ENCODE measurements at places on chromosomes 5 and 9.

- peak; percentile 75 for DNase-seq
Measured at GRCh38 chr5:174532455-174533453, 191.6 kb upstream of the MSX2 start.

- DNase-seq = no peak
Measured at GRCh38 chr5:133930061-133930812, 38.2 kb downstream of the C5orf15 start.

- no peak for DNase-seq
Measured at GRCh38 chr5:149310947-149311658, 34.2 kb upstream of the GRPEL2 start.

- DNase-seq = no peak
Measured at GRCh38 chr5:90675222-90675621, 116.6 kb downstream of the ADGRV1 start.

DNA sequence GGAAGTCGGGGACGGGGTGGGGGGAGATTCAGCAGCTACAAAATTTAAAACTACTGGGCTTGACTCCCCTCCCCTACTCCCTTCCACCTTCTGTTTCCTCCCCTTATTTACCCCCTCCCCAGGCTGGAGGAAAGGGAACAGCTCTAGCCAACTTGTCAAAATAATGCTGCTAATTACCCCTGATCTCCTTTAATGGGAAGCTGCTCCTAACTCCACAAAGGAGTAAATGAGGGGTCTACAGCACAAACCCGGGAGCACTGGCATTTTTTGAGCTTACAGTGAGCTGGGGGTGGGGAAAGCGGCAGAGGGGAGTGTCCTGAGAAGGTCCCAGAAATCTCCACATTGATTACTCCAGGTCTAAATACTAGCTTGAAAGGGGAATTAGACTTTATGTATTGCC lies 3.1 kb downstream of the PTCH1 start:
- DNase-seq = no peak

GRCh38 chr9:77725046-77725694 lies 77.0 kb upstream of the GNA14 start:
- no peak for DNase-seq

GRCh38 chr9:89838621-89839020 lies 233.8 kb downstream of the GADD45G start:
- DNase-seq = no peak

GRCh38 chr5:111781200-111781599 lies 24.2 kb upstream of the NREP start:
- DNase-seq = no peak

DNA sequence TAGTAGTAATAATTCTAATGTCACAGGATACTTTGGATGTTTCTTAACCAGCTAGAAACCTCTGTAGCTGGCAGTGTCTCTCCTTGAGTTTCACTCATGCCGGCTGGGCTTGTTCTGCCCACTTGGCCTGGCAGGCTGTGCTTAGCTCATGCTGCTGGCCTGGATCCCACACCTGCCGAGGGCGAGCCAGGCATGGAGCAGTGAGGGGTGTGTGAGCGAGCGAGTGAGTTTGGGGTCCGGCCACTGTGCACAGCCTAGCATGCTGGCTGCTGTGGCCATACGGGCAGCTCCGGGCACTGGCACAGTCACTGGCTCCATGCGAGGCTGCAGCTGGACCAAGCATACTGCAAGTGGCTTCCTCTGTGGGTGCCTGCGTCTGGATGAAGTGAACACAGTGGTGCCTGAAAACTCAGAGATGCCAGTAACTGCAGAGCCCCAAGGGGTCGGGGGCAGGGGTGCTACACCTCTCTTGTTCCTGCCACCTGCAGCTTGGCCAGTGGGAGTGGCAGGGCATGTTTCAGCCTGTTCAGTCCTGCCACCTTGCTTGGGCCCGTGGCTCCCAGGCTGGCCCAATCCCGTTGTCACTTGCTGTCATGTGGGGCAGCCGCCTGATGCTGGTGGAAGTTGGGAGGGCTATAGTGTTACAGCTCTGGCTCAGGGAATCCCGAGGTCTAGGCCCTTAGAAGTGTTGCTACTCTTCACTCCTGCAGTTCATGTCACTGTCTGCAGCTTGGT lies 9.9 kb downstream of the FSD1L start:
- no peak for DNase-seq

GRCh38 chr9:120482424-120483186 lies 97.4 kb downstream of the CDK5RAP2 start:
- DNase-seq = no peak

DNA sequence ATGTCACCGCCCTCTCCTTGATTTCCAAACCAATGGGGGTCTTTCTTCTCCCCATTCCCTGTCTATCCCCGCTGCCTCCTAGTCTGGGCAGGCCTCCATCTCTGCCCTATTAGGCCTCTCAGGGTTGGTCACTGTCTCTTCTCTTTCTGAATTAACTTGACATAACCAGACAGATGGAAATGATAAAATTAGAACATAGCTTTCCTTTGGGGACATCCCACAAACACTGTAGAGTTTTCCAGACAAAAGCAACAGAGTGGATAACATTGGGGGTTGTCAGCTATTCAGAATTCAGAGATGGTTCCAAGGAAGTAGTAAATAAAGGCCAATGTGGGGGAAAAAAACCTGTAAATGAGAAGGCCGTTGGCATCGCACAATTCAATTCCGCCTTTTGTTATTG lies 24.7 kb downstream of the LHX6 start:
- no peak for DNase-seq

DNA sequence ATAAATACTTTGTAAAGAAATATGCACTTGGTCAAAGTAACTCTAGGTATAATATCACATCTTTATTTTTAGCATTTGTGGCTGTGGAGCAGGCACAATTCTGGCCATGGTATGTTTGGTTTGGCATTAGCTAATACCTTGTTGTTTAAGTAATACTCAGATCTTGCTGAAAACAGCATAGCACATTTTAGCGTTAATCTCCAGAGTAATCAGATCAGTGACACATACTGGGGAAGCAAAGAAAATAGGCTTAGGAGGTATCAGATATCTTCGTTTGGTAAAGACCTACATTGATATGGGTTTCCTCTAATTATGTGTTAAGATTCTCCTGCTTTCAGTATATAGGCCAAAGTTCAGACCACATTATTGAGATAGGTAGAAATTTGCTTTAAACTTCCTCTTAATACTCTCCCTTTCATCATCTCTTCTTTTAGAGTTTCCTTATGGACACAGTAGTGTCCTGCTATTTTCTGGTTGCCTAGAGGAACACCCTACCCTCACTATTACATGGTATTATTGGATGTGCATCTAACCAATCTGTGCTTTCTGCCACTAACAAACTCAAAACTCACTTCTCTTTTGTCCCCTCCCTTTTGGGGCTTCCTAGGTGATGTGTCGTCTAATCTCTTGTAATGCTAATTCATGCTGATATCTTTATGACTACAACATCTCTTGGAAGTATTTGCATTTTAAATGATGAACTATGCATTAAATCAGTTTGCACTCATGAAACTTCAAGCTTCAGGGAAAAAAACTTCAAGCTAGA lies 437.3 kb upstream of the ADAMTSL1 start:
- DNase-seq = no peak

DNA sequence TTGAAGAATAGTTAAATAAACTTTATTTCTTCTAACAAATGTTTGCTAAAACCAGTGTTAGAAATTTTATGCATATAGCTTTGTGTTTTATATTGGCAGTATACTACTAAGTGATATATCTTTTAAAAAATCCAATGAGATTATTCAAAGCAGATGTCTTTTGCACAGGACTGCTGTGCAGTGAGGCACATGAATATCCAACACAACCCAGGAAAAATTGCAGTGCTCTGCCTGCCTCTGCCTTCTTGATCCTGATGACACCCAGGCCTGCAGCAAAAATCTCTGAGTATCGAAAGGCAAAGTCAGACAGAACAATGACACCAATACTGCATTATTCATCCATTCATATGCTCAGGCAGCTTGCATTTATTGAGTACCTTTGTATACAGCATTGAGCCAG lies 1076.5 kb upstream of the ARRDC3 start:
- no peak for DNase-seq

DNA sequence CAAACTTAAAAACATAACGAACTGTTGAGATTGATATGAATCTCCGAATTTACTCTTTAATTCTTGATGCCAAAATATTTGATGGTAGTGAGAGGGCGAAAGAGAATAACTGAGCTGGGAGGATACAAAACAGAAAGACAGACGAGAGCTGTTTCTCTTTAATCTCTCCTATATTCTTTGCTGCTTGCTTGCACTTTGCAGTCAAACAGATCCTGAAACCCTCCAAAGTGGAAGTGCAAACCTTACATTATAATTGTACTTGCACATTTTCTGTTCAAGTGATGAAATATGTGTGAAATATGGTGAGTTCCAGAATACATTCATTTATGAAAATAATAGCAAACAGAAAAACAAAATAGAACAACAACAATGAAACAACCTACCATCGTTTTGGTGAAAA lies 63.8 kb downstream of the PAM start:
- no peak for DNase-seq

DNA sequence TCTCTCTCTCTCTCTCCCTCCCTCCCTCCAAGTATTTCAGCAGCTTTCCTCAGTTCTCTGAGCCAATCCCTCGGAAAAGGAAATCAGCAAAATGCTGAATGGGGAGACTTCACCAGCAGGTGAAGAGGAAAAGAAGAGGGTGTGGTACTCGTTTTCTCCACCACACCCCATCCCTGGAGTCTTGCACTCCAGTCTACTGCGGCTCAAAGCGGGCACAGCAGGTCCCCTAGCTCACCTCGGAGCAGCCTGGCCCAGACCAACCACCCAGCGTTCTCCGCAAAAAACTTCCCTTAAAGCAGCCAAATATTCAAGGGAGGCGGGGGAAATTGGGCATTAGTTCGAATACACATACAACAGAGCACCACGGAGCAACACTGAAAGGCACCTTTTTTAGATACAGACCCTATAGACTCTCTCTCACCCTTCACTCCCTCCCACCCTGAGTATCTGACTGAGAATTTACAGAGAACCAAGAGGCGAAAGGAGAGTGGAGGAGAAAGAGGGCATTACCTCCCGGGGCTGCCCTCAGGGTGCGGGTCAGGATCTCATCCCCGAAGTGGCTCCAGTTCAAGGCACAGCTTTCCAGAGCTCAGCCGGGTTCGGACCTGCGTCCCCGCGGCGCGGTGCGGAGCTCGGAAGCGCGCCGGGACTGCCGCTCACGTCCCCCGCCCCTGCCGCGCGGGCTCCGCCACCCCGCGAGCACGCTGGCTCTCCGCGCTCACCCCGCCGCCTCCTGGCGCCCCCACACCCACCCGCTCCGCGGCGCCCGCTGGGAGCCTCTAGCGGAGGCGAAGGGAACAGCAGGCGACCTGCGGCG lies 1638.5 kb upstream of the C9orf72 start:
- no peak for DNase-seq

- no peak for DNase-seq
Measured at GRCh38 chr9:134597957-134598883, 43.4 kb upstream of the COL5A1 start.

DNA sequence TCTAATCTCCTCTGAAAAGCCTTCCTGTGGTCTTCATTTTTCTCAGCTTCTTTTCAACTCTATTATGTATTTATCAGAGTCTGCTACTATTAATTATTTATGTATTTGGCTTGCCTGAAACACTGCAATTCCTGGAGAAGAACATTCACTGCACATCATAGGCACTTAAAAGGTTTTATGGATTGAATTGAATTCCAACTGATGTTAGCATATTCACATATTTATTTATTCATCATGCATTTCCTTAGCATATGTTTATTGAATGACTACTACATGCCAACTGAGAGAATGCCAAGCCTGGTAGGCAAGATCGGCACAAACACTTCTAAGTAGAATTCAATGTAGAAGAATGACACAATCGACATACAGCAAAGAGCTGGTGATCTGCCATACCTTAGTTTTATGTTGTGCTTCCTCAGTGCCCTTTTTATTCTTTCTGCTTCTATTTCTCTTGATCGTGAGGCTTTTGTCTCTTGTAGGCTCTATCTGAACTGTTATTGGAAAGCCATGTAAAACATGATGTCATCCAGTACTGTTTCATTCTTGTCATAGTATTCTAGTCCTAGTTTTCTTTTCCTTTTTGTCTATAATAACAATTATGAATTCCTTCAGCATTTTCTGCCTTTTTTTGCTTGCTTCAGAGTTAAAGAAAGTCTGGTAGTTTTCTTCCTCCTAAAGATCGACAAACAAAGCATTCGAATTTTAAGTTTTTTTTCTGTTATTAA lies 454.2 kb downstream of the TLE4 start:
- DNase-seq = no peak

- no peak for DNase-seq
Measured at GRCh38 chr5:5189051-5189430, 48.9 kb downstream of the ADAMTS16 start.

DNA sequence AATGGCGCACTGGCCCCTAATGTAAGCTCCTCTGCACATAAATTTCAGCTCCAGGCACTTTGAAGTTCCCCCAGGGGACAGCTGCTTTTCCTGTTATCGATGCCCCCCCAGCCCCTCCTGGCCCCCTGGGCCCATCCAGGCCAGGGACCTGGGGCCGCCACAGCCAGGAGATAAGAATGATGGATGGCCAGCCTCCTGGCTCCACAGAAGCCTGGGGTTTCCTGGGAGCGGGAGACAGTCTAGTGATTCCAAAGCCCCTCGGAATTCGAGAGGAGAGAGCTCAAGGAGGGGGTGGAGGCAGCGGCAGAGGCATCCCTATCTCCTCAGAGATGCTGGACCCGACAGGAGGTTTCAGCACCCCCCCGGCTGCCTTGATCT lies 98.4 kb upstream of the HAND1 start:
- DNase-seq = no peak

- no peak for DNase-seq
Measured at GRCh38 chr9:80866576-80867227, 822.6 kb downstream of the TLE1 start.

DNA sequence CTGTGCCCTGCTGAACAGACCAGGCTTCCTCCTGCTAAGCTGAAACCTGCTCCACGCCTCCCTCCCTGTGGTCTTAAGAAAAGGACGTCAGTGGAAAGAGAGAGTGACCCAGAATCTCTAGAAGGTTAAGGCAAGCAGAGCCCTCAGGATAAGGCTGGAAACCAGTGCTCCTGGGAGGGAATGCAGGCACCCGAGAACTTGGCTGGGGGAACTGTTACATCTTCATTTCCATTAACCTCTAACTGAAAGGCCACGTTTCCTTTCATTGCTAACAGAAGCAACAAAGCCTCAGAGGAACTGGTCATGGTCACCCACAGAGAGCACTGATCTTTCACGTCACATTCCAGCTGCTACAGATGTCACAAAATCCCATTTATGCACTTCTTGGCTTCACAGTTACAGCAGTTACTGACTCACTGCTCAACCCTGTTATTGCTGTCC lies 26.1 kb upstream of the AKNA start:
- DNase-seq = peak; percentile 76

- DNase-seq = no peak
Measured at GRCh38 chr5:138790684-138791083, 37.5 kb downstream of the CTNNA1 start.

GRCh38 chr5:77087484-77088261 lies 588 bp upstream of the ZBED3 start:
- peak; percentile 57 for DNase-seq

DNA sequence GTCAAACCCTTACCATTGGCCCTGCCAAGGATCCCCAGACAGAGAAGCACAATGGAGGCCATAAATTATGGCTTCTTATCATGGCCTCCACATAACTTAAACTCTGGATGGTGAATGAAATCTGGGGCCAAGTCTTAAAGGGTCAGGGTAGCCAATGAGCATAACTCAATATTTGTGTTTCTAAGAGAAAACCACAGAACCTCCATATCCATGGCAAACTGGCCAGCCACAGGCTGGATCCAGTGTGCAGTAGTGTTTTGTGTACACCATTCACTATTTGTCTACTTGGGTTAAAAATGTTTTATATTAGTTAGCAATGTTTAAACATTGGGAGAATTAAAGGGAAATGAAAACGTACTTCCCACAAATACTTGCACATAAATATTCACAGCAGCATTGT lies 60.8 kb downstream of the CDO1 start:
- DNase-seq = no peak

Data from brain pericyte (primary cell).